ENCODE measurements at places on chromosomes 4 and X.

DNA sequence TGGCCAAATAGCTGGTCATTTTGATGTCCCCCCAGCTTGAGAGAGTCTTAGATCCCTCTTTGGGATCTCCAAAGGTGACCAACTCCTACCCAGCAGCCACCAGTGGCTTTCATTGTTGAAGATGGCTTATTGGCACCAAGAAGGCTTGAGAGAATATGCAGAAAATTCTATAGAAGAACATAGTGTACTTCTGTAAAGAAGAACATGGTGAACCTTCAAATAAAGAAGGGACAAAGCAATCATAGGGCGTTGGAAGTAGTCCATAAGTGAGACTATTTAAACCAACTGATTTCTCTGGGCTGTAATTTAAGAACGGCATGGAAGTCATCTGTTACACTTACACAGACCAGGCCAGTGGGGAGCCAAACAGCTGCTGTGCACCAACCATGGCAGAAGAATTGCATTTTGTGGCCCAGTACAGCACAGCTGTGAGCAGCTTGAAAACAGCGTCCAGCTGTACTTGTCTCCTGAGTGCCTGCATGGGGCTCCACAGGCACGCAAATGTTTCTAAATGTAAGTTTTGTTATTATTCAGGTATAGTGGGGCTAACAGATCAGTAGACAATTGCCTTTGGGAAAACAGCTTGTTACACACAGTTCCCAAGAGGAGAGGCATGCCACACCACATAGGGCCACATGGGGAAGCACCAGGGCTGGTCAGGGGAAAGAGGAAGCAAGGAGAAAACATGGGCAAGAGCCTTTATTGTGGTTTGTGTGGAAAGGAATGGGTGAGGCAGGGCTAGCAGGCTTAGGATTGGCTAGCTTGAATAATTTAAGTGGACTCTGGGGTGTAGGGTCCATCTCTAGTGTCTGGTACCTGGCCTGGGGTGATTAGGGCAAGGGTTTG is 125.0 kb downstream of the ARHGAP6 start:
- no peak for DNase-seq

GRCh38 chr4:86498863-86499166 is 95.3 kb upstream of the PTPN13 start:
- DNase-seq, result no peak

DNA sequence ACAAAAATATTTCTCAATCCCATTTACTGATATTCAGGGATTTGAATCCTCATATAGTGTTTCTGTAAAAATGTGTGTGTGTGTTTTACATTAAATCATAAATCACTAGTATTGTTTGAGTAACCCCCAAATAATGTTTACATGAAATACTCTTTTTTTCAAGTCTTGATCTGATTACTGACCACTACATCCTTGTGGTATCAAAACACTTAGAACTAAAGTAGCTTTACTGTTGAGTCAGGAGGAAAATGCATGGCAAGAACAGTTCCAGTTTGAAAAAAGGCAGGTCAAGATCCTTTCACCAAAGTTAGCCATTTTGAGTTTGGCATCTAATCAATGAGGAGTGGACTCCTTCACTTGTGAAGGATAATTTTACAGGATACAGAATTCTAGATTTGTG is 3.6 kb upstream of the WDR19 start:
- DNase-seq, result no peak

- DNase-seq, result no peak
Measured at GRCh38 chrX:69278031-69278687, 112.9 kb upstream of the PJA1 start.

- no peak for DNase-seq
Measured at GRCh38 chr4:66736606-66737005, 808.7 kb downstream of the CENPC start.

- no peak for DNase-seq
Measured at GRCh38 chr4:139470997-139471665, 17.2 kb downstream of the RAB33B start.

DNA sequence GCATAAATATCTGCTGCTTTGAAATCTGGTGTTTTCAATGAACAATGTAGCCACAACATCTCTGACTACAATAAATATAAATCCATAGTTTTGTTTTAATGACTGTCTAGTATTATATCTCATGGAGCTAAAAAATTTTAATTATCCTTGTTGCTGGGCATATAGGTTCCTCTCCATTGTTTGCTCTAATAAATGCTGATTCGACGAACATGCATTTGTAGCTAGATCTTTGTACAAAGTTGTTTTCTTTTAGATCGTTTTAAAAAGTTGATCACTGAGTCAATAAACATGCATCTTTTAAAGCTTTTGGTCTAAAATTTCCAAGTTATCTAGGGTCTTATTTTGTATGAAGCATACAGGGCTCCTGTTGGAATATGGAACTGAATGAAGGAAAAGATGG is 130.5 kb upstream of the GPR101 start:
- no peak for DNase-seq

DNA sequence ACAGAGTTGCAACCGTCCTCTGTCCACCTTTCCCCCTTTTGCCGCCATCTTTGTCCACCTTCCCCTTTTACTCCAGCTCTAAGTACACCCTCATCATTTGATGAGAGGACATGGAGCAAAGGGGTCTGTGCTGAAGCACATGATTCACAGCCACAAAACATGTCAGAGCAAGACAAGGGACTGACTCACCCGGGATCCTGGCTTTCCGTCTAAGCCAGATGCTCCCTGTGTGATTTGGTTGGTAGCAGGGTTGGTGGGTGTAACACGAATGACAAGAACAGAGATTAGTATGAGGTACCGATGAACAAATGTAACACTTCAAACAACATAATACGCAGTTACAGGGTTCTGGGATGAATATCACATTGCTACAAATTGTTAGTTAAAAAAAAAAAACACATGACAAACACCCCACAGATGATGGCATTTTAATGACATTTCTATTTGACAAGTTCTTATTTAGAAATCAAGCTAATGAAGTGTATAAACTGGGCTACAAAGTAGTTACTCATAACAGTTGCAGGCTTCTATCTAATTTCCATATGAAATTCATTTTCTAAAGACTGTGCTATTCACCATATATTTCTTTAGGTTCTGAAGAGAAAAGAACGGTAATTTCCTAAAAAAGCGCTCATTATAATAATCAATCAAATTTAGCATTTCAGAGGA is 71.4 kb upstream of the ETNPPL start:
- DNase-seq, result peak; percentile 85

DNA sequence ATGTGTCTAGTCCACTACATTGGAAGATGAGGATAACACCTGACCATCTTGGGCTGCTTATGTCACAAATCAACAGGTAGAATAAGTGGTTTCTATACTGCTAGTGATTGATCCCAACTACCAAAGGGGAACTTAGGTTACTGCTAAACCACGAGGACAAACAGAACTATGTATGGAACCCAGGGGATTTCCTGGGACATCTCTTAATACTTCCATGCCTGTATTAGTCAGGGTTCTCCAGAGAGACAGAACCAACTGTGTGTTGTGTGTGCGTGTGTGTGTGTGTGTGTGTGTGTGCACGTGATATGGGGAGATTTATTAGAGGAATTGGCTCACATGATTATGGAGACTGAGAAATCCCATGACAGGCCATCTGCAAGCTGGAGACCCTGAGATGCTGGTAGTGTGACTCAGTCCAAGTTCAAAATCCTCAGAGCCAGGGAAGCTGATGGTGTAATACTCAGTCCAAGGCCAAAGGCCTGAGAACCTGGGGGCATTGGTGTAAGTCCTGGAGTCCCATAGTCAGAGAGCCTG is 16.2 kb upstream of the AFF1 start:
- no peak for DNase-seq

GRCh38 chrX:82695066-82695465 is 813.0 kb upstream of the POU3F4 start:
- DNase-seq, result no peak

DNA sequence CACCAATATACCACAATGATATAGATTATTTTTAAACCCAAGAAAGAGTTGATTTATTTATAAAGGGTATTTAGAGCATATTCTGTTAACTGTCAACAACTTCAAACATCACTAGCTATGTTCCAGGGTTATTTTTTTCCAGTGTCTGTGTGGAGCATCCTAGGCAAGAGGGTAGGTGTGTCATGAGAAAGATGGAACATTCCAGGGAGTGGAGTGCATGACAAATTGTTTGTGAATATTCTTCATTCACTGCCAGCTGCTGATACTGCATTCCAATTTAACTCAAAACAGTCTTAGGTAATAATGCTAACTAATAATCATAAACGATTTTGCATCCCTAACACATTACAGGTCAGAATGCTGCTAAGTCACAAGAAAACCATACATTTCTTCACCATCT is 148.7 kb upstream of the RASGEF1B start:
- DNase-seq, result no peak

Data from non-pigmented ciliary epithelial cell (primary cell).